ENCODE measurements at places on chromosomes 3 and 15. TPM values are rescaled to one million over a fixed set of nuclear protein-coding genes. Genes with fewer than 3 reads are reported as not detected.

CCR8 gene
- total RNA-seq = 87.2 TPM

FILIP1L gene
- 0.37 TPM for total RNA-seq

CHRNA5 gene
- total RNA-seq = 0.94 TPM

DUOXA2 gene
- not detected for total RNA-seq

ANKRD34C gene
- total RNA-seq = not detected

CD86 gene
- not detected for total RNA-seq

PTX3 gene
- 0.20 TPM for total RNA-seq

TRPM1 gene
- total RNA-seq = not detected

LTF gene
- total RNA-seq = not detected

ARPP21 gene
- total RNA-seq = not detected

DNA sequence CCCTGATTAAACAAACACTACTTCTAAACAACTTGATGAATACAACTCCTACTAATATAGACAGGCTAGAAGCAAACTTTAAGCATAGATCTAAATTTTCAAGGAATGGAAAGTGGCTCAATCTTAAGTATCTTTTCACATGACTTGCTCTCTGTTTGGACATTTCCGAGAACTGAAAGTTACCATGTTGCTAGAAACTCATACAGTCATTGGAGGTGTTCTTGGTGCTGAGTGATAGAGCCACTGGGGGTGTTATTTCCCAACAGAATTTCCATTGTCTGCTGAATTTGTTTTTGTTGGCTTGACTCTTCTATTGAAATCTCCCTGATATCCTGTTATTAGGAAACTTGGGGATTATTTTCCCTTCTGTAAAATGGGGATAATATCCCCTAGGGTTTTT is 264.5 kb upstream of the RASGRP1 start:
- no peak for DNase-seq

GRCh38 chr15:74800559-74801094 is 12.0 kb upstream of the LMAN1L start:
- DNase-seq = no peak

DNA sequence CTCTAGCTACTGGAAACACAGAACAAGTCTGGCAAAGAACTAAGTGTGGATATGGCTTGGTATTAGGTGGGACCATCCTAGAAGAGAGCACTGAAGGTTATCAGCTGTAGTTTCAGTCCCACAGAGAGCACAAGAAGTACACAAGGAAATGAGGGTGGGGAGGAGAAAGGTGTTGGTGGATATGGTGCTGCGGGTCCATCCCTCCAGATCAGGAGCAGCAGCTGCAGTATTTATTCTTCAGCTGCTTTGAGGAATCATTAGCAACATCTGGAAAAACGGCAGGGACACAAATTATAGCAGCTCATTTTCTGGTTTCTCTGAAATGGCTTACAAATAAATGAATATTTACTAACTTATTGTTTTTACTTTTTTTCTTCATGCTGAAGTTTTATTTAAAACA is 29.0 kb downstream of the CD80 start:
- no peak for DNase-seq

- no peak for DNase-seq
Measured at GRCh38 chr15:45821390-45821789, 186.6 kb downstream of the SQOR start.

- DNase-seq = no peak
Measured at GRCh38 chr15:47652328-47652727, 65.0 kb upstream of the SEMA6D start.

- peak; percentile 71 for DNase-seq
Measured at GRCh38 chr3:16309558-16309957, 44.5 kb downstream of the OXNAD1 start.

DNA sequence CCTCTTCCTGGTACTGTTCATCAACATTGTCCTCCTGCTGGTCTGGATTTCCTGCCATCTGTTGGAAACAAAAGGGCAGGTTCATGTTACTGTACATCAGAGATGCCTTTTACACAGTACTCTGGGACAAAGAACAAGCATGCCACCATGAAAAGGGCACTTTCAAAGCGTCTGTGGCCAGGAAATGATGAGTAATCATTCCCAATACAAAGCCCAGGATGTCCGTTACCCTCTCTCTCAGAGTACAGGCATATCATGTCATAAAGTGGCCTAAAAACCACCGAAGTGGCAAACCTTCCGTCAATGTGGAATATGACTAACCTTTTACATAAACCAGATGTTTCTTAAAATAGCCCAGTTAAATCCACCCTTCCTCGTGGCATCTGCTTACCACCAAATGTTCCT is 71.2 kb downstream of the GOLIM4 start:
- no peak for DNase-seq

- DNase-seq = no peak
Measured at GRCh38 chr3:33115024-33115768, 1.4 kb downstream of the CRTAP start.

- DNase-seq = no peak
Measured at GRCh38 chr15:28096411-28096669, 2.8 kb downstream of the OCA2 start.

DNA sequence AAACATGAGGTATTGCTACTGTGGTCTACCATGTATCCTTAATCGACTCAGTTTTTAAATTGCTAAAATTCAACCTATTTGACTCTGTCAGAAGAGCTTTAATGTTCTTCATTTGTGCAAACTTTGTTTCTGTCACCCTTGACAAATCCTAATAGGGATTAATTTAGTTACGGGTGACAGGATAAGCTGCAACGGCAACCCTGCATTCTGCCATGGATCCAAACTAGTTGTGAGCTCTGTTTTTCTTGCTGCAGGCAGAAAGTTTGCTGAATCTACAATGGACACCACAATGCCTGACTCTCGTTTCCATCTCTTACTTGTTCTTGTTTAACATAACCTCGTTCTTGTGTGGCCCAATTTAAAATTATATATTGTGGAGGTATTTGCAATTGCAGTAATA is 352.3 kb downstream of the ROBO2 start:
- DNase-seq = no peak

GRCh38 chr3:100665230-100665629 is 44.1 kb upstream of the TFG start:
- DNase-seq = no peak

DNA sequence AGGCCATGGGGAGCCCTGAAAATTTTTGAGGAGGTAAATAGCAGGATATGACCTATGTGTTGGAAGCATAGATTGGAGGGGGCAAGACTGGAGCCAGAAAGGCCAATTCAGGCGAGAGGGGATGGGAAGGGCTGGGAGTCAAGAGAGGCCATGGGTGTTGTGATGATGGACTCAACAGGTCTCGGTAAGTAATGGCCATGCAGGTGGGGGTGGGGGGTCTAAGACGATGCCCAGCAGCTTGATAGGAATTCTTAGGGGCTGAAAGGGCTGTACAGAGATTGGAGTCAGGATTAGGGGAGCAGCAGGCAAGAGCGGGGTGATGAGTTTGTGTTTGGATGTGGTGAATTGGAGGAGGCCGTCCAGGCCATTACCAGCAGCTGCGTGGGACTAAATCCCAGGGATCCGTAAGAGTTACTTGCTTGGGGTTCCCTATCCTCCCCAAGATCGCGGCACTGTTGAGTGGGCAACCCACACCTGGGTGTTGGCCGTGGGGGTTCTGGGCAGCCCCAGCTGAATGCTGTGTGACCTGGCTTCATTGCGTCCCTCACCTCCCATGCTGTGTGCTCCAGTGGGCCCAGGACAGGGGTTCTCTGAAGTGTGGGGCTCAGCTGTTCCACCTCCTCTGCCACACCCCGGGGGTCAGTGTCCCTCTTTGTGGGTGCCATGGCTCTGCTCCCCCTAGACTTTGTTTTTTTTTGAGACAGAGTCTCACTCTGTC is 41.8 kb upstream of the CHRNB4 start:
- DNase-seq = no peak

GRCh38 chr15:33675246-33675645 is 293.1 kb upstream of the CHRM5 start:
- DNase-seq = peak; percentile 33

GRCh38 chr3:57160076-57160764 is 4.9 kb downstream of the IL17RD start:
- no peak for DNase-seq

- peak; percentile 45 for DNase-seq
Measured at GRCh38 chr15:50247819-50248655, 17.5 kb downstream of the HDC start.

GRCh38 chr3:69770219-69770618 is 31.0 kb downstream of the MITF start:
- DNase-seq = no peak

DNA sequence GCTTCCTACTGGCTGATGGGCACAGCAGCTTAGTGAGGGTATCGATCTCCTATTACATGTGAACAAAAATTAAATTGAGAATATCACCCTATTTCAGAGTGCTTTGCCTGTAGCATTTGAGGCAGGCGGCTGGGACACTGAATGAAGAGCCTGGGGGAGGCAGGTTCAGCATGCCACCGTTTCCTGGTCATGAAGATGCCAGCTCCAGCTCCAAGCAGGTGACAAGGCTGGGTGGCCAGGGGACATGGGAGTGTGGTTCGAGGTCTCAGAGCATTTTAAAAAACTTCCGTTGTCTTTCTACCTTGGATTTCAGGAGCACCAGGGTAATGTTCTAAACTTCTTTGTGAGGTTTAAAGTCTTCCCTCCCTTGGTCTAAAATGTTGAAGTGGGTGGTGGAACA is 158.2 kb downstream of the RPLP1 start:
- DNase-seq = no peak

DNA sequence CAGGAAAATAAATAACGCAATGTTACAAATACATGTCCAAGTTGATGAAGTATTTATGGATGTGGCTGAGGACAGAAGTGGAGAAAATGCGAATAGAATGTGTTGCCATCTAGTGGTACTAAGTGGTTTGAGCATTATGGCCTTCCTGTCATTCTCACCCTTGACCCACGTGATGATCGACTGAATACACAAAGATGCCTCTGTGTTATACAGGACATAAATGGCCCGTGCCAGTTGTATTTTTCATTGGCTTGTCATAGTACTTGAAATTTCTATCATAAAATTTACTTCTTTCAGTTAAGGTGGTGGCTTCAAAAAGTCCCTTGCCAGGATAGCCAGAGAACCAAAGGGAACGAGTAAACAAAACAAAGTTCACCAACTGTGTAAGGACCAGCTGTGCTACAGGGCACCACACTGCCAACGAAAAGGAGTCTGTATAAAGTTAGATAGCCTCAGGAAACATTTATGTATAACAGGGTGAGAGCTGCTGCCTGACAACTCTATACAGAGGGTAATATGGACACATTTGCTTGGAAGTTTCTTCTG is 103.7 kb downstream of the MYH15 start:
- DNase-seq = peak; percentile 58

DNA sequence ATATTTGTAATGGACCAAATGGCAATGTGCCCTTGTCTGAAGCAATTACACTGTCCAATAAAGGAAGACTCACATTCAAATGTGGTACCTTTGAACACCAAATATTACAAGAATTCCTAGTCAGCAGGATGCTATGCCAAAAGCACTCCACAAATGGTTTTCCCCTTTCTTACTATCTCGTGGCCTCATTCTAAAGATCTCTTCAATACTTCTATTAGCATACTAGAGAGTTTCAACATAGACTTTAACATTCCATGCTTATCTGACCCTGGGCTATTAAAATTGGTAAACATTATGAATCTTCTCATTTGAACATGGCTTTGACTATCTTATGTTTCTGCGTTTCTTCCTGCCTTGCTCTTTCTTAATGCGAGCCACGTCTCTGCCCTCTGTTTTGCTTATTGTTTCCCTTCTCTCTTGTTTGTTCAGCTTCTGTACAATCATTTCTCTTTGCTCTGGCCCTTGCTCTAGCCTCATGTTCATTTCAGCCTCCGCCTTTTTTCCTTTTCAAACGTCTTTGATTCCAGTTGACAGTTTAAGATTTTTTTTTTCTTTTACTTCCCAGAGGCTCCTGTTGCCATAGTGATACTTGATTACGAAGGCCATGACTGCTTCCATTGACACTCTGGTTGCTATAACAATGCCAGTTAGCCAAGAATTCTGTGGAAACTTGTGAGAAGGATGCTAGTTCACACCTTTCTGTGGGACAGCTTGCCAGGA is 49.5 kb upstream of the SLC9A9 start:
- no peak for DNase-seq

GRCh38 chr3:155192957-155193746 is 100.3 kb downstream of the STRIT1 start:
- DNase-seq = no peak

DNA sequence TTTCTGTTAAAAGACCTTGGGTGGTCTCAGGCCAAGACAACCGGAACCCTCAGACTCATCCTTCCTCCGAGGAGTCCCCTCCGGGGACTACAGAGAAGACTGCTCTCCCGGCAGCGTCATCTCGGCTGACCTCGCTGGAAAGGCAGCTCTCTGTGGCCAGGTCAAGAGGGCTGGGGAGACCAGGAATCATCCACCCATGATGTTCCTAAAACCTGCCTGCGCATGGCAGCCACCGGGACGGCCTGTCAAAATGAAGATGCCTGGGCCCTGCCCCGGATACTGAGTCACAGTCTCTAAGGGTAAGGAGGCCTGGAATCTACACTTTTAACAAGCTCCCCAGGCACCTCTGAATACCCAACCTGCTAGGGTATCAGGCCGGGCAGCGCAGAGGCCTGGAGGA is 78.6 kb downstream of the RPN1 start:
- no peak for DNase-seq

- DNase-seq = no peak
Measured at GRCh38 chr15:89244574-89244903, 760 bp downstream of the FANCI start.

DNA sequence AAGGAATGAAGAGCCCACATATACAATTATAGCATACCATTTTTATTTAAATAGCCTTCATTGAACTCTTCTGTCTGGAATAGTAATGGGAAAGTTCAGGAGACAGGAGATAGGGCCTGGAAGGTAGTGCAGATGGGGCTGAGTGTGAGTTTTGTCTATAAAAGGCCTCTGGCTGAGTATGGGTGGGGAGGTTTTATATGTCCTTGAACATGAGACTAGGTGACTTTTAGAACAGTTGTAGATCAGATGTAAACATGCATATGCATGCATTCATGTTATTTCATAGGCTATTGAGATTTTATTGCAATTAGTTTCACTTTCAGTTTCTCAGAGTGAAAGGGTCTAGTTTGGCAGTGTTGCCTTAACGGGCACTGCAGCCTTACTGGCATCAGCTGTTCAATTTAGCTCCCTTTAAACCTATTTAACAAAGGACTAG is 27.1 kb downstream of the CGGBP1 start:
- no peak for DNase-seq

GRCh38 chr15:79440355-79440908 is 8.3 kb downstream of the MINAR1 start:
- no peak for DNase-seq

DNA sequence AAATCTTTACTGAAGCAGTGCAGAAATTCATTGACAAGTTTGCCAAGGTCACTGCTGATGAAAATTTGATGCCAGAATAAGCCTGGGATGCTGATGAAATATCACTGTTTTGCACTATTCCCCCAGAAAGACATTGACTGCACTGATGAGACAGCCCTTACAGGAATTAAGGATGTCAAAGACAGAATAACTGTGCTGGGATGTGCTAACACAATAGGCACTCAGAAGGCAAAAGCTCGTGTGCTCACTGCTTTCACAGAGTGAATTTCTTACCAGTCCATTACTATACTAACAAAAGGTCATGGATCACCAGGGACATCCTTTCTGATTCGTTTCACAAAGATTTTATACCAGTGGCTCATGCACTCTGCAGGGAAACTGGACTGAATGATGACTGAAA is 69.4 kb downstream of the MCF2L2 start:
- no peak for DNase-seq

Data from CD4-positive, CD25-positive, alpha-beta regulatory T cell (primary cell).